SK-N-SH treated with all-trans-retinoic acid at 6 μM for 48 hours (cell line): ENCODE measurements at places on chromosomes 4 and X.

- ATAC-seq: peak; percentile 88
Measured at GRCh38 chr4:165610679-165611437, 232.1 kb downstream of the CPE start.

DNA sequence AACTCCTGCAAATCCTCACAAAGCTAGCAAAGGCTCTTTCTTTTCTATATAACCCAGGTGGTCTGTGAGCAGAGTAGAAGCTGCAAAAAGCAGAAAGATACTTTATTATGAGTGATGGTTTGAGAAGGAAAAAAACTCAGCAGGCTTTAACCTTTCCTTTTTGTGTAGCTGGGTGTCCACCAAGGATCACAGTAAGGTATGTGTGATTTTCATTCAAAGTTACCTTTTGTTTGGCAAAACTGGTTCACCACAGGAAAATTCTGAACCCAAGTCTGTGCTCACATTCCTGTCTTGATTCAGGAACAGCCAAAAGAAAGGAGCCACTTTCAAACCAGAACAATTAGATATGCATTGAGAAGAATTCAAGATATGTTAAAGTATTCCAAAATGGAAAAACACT lies 35.7 kb downstream of the FRAS1 start:
- ATAC-seq: no peak

- ATAC-seq: no peak
Measured at GRCh38 chr4:16140231-16140878, 56.5 kb upstream of the PROM1 start.

DNA sequence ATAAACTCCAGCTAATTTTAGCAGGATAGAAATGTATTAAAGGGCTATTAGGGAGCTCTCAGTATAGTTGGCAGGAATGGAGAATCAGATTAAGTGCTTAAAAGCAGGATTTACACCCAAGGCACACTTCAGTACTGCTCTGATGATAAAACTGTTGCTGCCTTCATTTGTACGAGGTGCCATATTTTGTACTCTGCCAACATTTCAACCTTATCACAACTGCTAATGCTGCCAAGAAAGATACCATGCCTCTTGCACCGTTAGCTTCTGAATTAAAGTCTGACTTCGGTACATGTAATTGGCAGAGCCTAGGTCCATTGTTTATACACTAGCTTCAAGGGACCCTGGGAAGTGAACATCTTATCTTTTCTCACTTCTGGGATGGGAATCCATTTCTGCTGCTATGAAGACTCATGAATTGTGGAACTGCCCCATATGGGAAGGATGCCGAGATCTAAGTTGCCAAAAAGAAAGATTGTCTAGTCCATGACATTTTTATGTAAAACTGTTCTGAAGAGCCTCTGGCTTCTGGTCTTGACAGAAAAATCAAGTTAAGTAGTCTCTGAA lies 624.0 kb upstream of the IGFBP7 start:
- no peak for ATAC-seq

- ATAC-seq: no peak
Measured at GRCh38 chrX:53616946-53617345, 69.6 kb downstream of the HUWE1 start.

DNA sequence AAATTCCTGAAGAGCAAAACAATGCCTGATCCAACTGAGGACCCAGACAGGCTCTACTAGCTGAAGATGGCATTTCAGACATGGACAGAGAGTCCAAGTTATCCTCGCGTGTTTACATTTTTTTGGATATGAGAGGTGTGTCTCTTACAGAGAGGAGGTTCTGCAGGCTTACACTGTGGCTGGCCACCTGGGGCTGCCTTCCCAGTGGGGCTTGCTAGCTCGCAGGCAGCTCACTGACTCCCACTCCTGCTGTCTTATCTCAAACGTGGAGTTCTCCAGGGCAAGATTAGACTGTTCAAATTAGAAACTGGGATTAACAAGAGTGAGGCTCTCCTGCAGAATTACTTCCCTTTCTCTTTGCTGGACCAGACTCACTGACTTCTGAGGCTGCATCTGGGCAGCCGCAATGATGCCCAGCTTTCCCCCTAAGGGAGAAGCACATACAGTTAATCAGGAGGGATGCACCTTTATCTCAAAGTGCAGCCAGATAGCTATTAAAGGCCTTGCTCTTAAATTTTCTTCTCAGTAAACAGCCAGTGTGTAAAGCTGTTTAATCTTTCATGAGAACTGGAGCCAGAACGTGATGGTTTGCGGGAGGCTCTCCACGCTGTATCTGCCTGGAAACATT lies 123.0 kb downstream of the ENPP6 start:
- ATAC-seq: no peak; the same call in 2 of the 3 replicates

GRCh38 chr4:45410701-45411210 lies 684.4 kb upstream of the GNPDA2 start:
- no peak for ATAC-seq

- ATAC-seq: no peak
Measured at GRCh38 chr4:22322996-22323395, 192.9 kb downstream of the ADGRA3 start.

DNA sequence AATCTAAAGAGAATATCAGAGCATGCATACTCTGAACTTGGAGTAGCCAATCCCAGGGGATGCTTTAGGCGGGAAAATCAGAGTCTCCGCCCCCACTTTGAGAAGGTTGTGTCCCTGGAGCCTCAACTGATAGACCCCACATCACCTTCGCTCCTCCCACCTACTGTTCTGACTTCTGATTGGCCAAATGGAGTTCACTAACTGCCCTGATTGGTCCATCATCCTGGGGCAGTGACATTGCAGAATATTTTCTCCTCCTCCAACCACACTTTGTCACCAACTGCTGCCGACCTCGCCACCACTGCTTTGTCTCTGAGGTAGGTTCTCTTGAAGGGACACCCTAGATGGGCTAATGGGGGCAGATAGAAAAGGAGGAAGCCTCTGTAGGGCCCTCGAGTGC lies 22.7 kb upstream of the SPACA5B start:
- ATAC-seq: no peak

- no peak for ATAC-seq
Measured at GRCh38 chr4:176013476-176014247, 52.0 kb upstream of the WDR17 start.

- peak; percentile 67 for ATAC-seq
Measured at GRCh38 chr4:8117278-8117682, 41.3 kb downstream of the ABLIM2 start.

GRCh38 chrX:50617183-50617582 lies 146.6 kb upstream of the DGKK start:
- ATAC-seq: no peak

GRCh38 chr4:21992330-21992729 lies 43.8 kb upstream of the KCNIP4 start:
- peak; percentile 88 for ATAC-seq

DNA sequence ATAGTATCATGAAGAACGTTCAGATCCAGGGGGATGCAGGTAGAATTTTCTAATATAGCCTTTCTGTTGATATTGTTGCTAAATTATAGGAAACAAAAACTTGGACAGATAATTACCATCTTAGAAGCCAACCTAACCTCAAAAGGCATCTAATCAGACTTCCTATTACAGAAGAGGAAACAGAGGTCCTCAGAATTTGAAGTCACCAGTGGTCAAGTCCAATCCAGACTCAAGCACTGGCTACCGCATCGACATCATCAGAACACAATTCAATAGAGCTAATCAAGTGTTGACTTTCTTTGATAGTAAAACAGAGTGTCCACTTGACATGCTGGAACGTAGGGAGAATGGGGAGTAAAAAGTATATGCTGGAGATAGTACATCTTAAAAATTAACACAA lies 10.3 kb upstream of the ATP10D start:
- ATAC-seq: no peak

- no peak for ATAC-seq
Measured at GRCh38 chrX:151563449-151563848, at the start of gene PASD1. TSS of gene PASD1 (plus strand) at chrX:151563675. CDS start at chrX:151601554, 37,879 bp downstream.

- ATAC-seq: no peak
Measured at GRCh38 chrX:1464041-1464970, 11.6 kb upstream of the ASMTL start.

- no peak for ATAC-seq
Measured at GRCh38 chrX:51975360-51975759, 81.9 kb downstream of the MAGED1 start.

GRCh38 chrX:35115205-35115604 lies 172.6 kb downstream of the FAM47B start:
- ATAC-seq: no peak

- no peak for ATAC-seq
Measured at GRCh38 chrX:119636419-119636818, 30.2 kb upstream of the NKRF start.

DNA sequence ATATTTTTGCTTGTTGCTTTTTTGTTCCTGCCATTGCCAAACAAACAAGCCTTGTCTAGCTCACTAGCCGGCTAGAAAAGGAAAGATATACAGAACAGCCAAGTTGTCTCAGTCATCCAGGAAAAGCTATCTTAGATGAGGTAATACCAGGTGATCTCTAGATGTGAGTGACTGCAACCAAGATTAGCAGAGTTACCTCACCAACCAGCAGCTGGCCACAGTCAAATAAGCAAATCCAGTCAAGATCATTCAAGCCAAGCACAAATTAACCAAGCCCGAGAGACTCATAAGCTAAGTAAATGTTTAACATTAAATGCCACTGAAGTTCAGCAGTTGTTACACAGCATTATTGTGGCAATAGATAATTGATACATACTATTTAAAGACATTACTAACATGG lies 108.6 kb downstream of the CENPC start:
- ATAC-seq: no peak

GRCh38 chrX:7198499-7198898 lies 50.5 kb upstream of the PUDP start:
- no peak for ATAC-seq

DNA sequence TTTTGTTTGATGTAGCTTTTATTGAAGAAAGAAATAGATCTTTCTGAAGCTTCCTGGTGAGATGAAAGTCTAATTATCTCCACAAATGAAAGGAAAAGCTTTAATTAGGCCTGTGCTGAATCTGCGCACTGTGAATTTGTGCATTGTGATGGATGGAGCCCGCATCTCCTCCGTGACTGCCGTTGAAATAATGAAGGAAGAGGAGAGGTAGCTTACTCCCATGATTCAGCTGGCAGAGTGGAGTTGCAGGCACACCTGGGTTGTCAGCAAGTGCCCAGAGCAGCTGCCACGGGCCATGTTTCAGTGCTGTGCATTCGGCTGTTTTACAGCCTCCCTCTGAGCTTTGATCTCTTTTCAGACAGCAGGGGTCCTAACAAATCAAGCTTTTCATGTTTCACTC lies 735.3 kb upstream of the TENM3 start:
- no peak for ATAC-seq

- peak; percentile 74 for ATAC-seq
Measured at GRCh38 chr4:189809839-189810238, 130.8 kb upstream of the FRG1 start.

- no peak for ATAC-seq
Measured at GRCh38 chr4:15034071-15034764, 31.9 kb downstream of the CPEB2 start.

- no peak for ATAC-seq
Measured at GRCh38 chr4:69471639-69472038, 24.1 kb downstream of the UGT2B4 start.

DNA sequence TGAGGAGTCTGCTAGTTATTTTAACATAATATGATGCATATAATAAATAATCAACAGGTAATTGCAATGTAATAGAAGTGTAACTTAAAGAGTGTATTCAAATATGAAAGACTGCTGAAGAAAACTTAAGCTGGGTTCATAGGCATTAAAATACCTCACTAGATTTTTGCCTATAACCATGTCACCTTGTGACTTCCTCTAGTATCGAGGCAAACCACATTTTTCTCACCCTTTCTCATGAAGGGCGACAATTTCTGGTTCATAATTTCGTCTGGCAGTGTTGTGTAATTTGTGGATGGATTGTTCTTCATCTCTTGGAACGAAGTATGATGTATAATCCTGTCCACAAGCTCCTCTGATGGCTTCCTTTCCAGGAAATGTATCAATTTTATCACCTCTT lies 16.0 kb downstream of the SULT1E1 start:
- ATAC-seq: no peak

- no peak for ATAC-seq
Measured at GRCh38 chr4:117637347-117637746, 396.9 kb upstream of the NDST3 start.

- ATAC-seq: peak; percentile 94
Measured at GRCh38 chr4:169410839-169411770, 140.3 kb upstream of the SH3RF1 start.

DNA sequence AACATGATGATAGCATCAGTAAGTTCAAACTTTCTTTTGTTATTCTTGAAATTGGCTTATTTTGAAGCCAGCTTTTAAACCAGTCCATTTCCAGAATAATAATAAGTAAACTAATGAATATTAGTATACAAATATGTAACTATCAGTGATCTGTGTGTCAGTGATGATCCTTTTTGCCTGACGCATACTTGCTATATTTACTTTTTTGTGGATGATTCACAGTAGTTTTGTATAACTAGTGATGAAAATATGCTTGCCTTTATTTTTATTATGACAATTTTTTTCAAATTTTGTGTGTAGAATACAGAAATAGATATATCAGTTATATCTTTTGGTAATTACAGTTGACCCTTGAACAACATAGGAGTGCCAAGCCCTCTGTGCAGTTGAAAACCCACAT lies 49.5 kb downstream of the USP53 start:
- no peak for ATAC-seq

GRCh38 chr4:90328558-90328957 lies 201.4 kb downstream of the CCSER1 start:
- peak; percentile 80 for ATAC-seq

DNA sequence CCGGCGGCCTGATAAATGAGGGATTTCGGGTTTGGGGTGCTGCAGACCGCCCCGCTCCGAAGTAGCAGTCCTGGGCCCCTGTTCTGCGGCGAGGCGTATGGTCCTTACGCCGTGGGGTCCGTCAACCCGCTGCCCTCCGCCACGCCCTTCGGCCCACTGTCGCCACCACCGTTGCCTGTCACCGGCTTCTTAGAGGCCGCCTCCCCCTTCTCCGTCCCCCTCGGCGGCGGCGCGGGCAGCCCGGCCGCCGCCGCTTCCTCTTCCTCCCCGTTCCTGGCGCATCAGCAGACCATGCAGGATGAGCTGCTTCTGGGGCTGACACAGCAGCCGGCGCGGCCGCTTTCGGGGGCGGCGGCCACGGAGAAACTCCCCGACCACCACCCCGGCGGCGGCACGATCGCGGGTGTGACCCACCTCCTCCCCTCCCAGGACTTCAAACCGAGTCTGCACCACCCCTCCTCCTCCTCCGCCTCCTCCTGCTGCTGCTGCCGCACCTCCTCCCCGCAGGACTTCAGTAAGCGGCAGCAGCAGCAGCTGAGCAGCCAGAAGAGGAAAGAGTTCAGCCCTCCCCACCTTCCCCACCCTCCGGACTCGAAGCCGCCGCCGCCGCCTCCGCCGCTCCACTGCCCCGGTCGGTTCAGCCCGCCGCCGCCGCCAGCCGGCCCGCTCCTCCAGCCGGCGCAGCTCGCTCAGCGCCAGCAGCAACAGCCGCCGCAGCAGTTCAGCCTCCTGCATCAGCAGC lies 549 bp downstream of the CPEB2 start:
- ATAC-seq: peak; percentile 40

GRCh38 chr4:1683261-1683735 lies 815 bp downstream of the FAM53A start:
- ATAC-seq: peak; percentile 80

DNA sequence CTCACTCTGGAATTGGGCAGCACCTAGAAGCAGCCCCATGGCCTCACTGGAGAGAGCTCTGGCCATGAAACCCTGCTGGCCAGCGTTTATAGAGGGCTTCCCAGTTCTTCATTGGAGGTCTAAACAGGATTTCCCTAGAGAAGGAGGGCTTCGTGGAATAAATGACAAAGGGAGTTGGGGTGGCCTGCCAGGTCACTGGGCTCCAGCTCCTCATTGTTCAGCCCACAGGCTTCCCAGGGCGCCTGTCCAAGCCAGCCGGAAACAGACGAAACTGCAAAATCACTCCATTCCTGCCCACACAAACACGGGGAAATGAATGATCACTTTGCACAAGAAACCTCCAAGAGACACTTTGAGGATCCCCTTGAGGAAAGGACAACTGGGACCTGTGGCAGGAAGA lies 189.7 kb downstream of the TSPAN5 start:
- ATAC-seq: no peak
